NCI-H69 (cell line): ENCODE measurements at places on chromosomes 3 and 15.

DNA sequence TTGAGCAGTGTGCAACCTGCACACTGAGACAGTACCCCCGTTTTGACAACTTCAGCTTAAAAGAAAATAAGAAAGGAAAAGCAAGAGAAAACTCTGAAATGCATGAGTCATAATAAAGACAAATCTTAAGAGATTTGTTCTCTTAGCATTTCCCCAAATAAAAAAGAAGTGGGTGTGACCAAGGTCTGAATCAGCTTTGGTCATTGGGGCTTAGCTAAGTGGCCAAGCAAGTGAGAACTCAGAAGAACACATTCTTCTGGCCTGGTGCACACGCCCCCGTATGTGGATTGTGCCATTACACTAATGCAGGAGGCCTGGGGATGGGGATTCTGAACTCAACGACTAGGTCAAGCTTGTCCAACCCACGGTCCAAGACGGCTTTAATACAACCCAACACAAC is 56.9 kb upstream of the PDZRN3 start:
- no peak for DNase-seq

DNA sequence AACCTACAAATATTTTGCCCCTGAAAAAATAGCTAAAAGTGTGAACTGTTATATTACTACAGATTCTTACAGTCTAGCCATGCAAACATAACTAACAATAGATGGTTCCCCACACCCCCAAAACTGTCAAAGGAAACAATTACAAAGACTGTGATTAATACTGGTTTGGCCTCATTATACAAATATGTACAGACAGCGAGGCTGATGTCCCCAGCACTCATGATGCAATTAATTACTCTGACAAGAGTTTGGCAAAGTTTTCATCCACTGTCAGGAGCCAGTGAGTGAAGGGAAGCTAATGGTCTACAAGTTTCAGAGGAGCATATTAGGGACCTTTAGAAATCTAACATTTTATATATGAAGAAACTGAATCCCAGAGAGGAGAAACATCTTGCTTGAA is 61.0 kb downstream of the HMG20A start:
- DNase-seq, result peak; percentile 57

GRCh38 chr3:171206283-171206682 is 179.8 kb upstream of the SLC2A2 start:
- no peak for DNase-seq

- no peak for DNase-seq
Measured at GRCh38 chr15:49813625-49814024, 192.8 kb downstream of the DTWD1 start.

- DNase-seq, result no peak
Measured at GRCh38 chr3:69433969-69434325, 48.1 kb upstream of the FRMD4B start.

GRCh38 chr3:13472286-13472685 is 7.8 kb upstream of the HDAC11 start:
- DNase-seq, result no peak

DNA sequence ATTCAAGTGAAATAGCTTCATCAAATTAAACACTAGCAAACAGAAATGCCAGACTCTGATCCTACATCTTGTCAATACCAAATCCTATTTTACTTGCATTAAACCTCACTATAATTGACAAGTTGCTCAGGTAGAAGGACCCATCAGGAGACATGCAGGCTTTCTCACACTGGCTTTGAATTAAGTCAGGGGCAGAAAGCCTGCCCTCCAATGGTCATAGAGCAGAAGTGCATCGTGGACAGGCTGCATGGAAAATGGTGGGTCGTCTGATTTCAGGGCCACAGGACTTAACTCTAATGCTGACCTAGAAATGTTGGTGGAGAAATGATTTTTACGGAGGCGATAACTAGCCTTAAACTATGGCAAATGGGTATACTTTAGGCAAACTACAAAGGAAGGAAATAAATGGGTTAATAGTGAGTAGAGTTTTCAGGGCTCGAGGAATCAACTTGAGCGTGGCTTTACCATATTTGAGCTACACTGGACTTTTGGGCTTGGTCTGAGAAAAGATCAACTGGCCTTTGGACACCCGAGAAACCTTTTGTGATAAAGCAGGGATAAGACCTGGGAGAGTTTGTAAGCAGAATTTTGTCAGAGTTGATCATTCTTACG is 283.9 kb downstream of the GRM7 start:
- peak; percentile 60 for DNase-seq

DNA sequence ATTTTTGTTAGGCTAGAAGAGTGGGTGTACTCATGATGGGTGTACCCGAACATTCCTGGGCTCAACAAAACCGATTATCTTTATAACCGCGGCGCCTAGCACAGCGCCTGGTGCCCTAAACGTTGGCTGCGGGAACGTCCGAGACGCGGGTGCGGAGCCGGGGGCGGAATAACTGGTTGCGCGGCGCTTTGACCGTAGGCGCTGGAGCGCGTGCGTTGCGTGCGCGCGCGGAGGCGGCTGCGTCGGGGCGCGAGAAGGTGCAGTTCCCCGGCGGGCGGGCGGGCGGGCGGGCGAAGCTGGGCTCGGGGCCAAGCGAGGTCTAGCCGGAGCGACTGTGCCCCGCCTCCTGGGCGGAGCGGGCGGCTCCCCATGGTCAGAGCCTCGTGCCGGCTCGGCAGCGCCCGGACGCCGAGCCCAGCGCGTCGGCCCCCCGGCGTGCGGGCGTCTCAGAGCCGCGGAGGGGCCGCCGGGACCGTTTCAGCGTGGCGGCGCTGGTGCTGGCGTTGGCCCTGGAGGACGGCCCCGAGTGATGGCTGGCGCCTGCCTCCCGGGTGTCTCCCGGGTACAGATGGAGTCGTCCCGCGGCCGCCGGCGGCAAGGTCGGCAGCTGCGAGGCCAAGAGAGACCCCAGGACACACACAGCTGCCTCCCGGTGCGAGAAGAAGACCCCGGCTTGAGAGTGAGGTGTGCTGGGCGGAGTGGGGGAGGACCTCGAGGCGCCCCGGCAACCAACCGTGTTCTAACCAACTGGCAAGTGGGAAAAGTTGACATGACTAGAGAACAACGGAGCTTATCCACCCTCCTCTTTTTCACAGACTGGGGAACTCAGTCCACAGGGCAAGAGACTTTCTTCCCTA is at the start of gene PLAAT1:
PLAAT1 (plus strand) TSS at position 373 of the 857 bp plus-strand sequence. CDS start 14,429 bp downstream, outside the sequence.
- peak; percentile 86 for DNase-seq

GRCh38 chr15:41891226-41891625 is 2.6 kb downstream of the SPTBN5 start:
- peak; percentile 19 for DNase-seq

GRCh38 chr3:20608054-20608738 is 422.2 kb upstream of the SGO1 start:
- peak; percentile 57 for DNase-seq

DNA sequence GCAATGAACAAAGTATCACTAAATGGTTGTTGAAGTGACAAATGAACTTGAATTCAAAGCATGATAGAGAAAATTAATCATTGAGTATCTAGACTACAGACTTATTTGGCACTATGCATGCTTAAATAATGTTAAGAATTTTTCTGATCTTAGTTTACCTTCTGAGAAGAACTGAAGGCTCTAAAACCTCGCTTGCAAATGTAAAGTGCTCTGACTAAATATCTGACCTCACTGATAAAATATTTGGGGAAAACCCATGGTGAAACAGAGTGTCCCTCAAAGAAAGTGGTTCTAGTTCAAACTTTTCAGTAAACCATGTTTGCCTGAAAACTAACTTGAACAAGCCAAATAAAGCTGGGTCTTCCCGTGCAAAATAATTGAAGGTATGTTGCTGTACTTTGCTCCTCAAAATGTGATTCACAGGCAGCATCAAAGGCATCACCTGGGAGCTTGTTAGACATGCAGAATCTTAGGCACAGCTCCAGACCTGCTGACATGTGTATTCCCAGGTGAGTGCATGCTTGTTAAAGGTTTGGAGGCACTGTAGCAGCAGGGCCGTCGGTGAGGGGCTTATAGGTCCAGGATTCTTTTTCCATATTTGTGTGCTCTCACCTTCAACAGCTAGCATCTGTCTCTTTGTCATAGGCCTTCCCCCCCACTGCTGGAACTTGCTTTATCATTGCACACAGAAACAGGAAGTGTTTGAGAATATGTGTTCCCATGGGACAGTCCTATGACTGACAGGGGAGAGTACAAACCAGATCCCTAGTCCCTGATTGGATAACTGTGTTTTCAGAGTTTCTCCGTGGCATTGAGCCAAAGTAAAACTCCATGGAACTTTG is 524.2 kb upstream of the LMCD1 start:
- DNase-seq, result peak; percentile 89

GRCh38 chr3:194521510-194522260 is 34.9 kb upstream of the ATP13A3 start:
- DNase-seq, result no peak

DNA sequence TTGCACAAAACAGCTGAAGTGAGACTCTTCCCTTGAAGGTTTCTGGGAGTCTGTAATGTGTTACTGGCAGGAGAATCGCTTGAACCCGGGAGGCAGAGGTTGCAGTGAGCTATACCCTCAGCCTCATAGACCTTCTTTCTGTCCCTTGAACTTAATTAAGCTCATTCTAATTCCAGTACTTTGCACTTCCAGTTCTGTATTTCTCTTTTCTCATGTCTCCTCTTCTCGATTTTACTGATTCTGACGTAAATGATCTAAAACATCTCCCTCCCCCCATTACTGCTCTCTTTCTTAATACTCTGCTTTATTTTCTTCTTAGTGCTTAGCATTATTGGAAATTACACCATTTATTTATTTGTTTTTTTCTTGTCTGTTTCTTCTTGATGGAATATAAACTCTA is 165.4 kb upstream of the P2RY1 start:
- DNase-seq, result no peak

DNA sequence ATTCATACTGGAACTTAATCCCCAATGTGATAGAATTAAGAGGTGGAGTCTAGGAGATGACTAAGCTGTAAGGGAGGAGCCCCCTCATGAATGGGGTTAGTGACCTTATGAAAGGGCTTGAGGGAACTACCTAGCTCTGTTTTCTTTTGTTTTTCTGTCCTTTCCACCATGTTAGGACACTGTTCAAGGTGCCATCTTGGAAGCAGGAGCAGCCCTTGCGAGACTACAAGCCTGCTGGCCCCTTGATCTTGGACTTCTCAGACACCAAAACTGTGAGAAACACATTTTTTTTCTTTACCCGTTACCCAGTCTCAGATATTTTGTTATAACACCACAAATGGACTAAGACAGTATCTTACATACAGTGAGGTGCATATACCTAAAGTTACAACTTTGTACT is 26.5 kb downstream of the GOLGA6A start:
- no peak for DNase-seq

DNA sequence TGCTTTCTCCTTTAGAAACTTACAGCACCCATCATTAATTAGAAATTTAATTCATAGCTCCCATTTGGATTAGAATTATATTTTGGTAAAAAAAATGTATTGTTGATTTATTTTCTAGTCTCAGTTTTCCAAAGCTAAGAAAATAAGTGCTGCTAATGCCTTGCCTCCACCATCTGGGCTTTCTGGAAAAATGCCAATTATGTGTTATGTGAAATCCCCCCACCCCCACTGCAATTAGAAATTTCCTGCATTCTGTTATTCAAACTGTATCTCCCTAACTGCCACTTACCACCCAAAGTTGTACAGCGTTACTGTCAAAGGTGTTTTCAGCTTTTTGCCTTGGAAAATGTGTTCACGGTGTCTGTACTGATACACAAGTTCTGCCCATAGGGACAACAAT is 617.2 kb upstream of the UBE2E2 start:
- peak; percentile 13 for DNase-seq

- DNase-seq, result peak; percentile 84
Measured at GRCh38 chr15:23503980-23504379, 56.9 kb upstream of the GOLGA6L2 start.

- DNase-seq, result peak; percentile 49
Measured at GRCh38 chr3:13525827-13526625, 22.9 kb upstream of the FBLN2 start.

- no peak for DNase-seq
Measured at GRCh38 chr3:54986294-54986693, 58.4 kb upstream of the LRTM1 start.

GRCh38 chr3:157247391-157247790 is 87.4 kb upstream of the CCNL1 start:
- no peak for DNase-seq

GRCh38 chr3:9194509-9195184 is 54.8 kb downstream of the SRGAP3 start:
- peak; percentile 93 for DNase-seq

DNA sequence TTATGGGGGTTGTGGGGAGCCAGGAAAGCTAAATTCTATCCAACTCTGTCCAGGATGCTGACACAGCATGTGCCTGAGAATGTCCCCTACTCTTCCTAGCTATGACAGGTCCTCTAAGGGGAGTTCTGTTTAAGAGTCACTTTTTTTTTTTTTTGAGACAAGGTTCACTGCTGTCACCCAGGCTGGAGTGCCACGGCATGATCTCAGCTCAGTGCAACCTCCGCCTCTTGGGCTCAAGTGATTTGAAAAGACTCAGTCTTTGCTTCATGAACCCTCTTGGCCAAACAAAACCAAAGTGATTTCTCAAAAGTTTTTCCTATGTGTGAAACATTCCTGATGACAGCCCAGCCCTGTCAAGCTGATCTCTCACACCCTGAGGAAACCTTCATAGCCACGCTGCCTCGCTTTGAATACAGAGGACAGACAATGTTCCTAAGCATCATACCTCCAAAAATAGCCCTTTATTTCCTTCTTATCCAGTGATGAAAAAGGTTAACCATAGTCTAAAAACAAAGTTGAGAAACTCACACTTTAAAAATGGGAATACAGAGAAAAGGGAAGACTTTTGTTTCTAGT is 105.5 kb upstream of the PROK2 start:
- DNase-seq, result no peak

- no peak for DNase-seq
Measured at GRCh38 chr3:118137778-118138177, 896.9 kb downstream of the IGSF11 start.

DNA sequence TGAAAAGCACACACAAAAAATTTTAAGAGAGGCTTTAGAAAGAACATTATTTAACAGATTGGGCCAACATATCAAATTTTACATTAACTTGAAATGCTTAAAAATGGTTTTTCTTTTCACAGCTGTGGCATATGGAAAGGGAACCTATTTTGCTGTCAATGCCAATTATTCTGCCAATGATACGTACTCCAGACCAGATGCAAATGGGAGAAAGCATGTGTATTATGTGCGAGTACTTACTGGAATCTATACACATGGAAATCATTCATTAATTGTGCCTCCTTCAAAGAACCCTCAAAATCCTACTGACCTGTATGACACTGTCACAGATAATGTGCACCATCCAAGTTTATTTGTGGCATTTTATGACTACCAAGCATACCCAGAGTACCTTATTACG is 47.5 kb downstream of the PARP14 start:
- DNase-seq, result no peak

DNA sequence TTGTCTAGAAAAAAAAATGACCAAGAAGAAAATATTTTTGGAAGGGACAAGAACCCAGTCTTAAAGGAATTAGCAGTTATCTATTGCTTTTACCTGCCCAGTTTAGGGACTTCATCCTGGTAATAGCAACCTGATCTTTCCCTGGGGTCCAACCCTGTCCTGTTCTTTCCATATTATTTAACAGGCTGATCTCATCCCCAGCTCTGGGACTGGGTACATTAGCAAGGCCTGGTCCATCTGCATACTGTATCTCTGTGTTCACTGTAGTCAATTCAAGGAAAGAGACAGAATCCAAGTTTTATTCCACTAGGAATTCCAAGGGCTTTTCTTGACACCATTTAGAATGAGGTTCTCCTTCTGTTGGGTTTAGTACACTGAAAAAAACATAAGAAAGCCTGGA is 191.7 kb upstream of the GADL1 start:
- peak; percentile 5 for DNase-seq
